ENCODE measurements at places on chromosomes 7 and 10.

GRCh38 chr7:93920496-93921182 is 896 bp upstream of the GNG11 start:
- no peak for DNase-seq

GRCh38 chr7:5339955-5340354 is 57.2 kb downstream of the SLC29A4 start:
- DNase-seq = no peak

DNA sequence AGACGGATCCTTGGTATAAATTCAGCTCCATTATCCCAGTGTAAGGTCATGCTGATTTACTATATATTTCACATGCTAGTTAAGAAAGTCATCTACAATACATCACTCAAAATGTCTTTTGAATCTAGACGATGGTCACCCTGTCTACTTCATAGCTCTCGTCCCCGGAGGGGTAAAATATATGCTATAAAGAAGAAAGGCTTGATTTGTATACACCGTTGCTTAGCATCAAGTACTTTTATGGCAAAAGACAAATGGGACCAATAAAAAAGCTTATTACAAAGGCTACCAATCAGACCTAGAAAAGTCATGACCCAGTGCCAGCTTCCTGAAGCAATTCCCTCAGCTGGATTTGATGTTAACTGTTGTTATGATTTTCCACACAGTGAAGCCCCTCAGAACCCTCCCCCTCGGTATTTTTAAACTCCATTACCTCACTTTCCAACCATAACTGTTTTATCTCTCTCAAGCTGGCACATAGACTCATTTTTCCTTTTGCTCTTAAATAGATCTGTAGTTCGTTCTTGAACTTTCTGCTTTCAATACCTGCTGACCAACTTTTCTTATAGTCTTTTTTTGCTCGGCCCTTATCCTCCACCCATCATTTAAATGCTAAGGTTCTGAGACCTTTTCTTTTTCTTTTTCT is 104.9 kb downstream of the DOCK4 start:
- DNase-seq = no peak

- no peak for DNase-seq
These were observed 132.2 kb downstream of the BBS9 start for GRCh38 chr7:33261585-33261984.

GRCh38 chr7:837001-837400 is 4.7 kb downstream of the SUN1 start:
- DNase-seq = no peak

DNA sequence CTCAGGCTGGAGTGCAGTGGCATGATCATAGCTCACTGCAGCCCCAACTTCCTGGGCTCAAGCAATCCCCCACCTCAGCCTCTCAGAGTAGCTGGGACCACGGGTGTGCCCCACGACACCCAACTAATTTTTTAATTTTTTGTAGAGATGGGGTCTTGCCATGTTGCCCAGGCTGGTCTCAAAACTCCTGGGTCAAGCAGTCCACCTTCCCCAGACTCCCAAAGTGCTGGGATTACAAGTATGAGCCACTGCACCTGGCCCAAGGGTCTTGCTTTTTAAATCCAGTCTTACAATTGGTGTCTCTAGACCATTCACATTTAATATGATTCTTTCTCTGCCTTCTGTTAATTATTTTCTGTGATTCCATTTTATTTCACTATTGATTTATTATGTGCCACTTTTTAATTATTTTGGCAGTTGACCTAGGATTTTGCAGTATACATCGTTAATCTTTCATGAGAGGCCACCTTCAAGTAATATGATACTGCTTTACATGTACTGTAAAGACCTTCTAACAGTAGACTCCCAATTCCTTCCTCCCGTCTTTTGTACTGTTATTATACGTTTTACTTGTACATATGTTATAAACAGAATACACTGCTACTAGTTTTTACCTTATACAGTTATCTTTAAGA is 18.7 kb downstream of the MMP21 start:
- DNase-seq = no peak

DNA sequence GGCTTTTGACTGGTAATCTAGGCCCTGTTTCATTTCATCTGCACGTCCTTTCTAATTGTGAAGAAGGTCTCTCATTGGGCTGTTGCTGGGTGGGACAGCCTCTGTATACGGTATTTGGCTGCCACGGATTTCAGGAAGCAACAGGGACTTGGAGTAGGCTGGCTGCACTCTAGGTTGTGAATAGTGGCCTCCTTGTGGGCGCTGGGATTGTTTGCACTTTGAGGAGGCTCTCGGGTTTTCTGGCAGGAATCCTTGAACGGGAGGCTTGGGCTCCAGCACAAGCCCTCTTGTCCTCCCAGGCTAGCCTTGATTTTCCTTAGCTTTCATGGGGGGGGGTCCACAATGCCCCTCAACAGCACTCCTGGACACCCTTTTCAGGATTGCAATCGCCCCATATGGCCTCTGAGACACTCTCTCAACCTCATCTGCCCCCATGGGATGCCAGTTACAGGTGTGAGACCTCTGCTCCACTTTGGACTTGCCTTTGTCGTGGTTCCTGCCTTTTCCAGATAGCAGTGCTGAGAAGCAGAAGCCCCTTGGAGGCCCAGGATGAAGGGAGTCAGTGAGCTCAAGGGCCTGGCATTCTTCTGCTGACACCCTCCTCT is 33.9 kb upstream of the ZNF273 start:
- no peak for DNase-seq

DNA sequence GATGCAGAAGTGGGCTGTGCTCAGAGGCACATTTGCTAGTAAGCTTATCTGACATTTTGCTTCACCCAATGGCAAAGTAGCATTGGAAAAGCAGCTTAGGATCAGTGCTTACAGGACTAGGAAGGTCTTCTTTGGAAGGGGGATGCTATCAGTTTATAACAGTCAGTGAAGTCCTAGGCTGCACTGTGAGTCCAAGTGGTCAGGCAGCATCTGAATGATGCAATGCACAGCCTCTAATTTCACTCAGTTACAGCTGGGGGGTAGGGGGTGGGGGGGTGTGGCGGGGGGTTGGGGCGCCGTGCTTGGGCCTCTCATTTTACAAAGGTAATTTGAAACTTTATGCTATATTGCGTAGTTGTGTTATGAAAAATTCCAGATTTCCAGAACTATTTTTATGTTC is 652.3 kb upstream of the MGMT start:
- no peak for DNase-seq

DNA sequence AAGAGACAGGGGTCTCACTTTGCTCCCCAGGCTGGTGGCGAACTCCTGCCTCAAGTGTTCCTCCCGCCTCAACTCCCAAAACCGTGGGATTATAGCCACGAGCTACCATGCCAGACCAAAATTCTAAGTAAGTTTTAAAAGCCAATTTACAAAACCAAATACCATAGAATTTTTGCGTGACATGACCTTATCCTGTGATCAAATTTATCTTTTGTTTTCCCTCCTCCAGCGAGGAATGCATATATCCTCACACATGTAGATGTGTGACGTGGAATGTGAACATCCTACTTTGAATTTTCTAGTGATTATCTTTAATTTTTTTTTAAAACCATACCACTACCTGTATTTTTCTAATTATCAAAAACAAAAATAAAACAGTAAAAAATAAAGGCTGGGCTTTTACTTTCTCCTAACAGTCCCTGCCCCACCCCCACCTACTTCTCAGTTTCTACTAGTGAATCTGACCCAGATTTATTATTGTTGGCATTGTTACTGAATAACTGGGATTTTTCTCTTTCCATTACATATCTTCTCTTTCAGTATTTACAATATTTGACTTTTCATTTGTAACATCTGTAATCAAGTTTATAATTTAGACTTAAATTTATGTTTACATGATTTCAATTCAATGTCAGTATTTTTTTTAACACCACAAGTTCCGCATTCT is 26.0 kb downstream of the CYTH3 start:
- no peak for DNase-seq

- no peak for DNase-seq
These were observed 67.8 kb downstream of the RELN start for GRCh38 chr7:103921692-103922091.

GRCh38 chr10:43206391-43207235 is 60.3 kb downstream of the RASGEF1A start:
- DNase-seq = no peak

GRCh38 chr10:69467928-69468750 is 16.9 kb downstream of the TSPAN15 start:
- no peak for DNase-seq

DNA sequence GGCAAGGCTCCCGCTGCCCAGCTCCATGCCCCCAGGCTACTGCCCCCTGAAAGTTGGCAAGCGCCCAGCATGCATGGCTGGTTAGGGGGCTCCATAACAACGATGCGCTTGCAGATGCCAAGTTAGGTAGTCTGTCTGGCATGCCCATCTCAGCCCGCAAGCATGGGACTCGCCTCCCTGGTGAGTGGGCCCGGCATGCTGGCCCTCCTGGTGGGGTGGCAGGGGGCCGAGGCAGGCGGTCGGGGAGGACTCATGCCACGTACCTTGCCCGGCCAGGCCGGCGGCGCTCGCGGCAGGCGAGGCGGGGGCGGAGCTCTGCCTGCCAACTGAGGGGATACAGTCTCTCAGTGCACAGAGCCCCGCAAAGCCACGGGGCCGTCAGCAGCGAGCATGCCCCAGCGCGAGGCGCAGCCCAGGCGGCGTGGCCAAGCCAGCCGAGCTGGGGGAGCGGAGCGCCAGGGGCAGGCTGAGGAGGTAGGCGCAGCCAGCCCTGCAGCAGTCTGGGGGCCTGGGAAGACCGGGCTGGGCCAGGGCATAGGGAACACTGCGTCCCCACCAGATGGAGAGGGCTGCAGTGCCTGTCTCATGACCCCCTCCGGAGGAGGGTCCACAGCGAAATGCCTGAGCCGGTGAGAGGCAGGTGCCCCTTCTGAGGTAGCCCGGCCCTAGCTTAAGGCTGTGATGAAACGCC is 28.0 kb upstream of the NDST2 start:
- no peak for DNase-seq

DNA sequence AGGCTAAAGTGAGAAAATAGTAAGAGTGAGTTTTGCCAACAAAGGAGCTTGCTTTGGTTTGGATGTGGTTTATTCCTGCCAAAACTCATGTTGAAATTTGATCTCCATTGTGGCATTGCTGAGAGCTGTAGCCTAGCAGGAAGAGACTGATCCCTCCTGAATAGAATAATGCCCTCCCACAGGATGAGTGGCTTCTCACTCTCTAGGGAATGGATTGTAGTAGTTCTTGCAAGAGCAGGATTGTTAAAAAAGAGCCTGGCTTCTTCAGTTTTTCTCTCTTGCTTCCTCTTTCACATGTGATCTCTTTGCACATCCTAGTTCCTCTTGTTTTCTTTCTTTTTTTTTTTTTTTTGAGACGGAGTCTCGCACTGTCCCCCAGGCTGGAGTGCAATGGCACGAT is 34.4 kb downstream of the ASAH2 start:
- no peak for DNase-seq

DNA sequence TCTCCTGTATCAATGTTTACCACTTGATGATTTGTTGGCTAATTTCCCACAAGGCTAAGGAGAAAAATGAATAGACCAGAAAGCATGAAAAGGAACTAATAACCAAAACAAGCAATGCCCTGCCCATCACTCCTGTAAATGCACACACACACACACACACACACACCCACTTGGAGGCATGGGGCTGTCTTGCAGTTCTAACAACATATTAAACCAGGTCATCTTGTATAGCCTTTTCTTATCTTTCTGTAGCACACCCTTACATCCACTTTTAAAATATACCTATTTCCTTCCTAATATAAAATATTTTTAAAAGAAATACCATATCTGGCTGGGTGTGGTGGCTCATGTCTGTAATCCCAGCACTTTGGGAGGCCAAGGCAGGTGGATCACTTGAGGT is 105.3 kb downstream of the CTTNBP2 start:
- no peak for DNase-seq
